Left lung (tissue), 14 donors: ENCODE measurements at places on chromosomes 3 and 15. TPM values are rescaled to one million over a fixed set of nuclear protein-coding genes. Genes with fewer than 3 reads are reported as not detected.

DNA sequence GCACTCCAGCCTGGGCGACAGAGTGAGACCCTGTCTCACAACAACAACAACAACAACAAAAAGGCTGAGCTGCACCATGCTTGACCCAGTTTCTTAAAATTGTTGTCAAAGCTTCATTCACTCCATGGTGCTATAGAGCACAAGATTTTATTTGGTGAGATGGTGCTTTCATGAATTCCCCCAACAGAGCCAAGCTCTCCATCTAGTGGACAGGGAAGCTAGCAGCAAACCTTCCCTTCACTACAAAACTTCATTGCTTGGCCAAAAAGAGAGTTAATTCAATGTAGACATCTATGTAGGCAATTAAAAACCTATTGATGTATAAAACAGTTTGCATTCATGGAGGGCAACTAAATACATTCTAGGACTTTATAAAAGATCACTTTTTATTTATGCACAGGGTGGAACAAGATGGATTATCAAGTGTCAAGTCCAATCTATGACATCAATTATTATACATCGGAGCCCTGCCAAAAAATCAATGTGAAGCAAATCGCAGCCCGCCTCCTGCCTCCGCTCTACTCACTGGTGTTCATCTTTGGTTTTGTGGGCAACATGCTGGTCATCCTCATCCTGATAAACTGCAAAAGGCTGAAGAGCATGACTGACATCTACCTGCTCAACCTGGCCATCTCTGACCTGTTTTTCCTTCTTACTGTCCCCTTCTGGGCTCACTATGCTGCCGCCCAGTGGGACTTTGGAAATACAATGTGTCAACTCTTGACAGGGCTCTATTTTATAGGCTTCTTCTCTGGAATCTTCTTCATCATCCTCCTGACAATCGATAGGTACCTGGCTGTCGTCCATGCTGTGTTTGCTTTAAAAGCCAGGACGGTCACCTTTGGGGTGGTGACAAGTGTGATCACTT, 2.0 kb downstream of the CCR5 start:
- no peak for DNase-seq
- no peaks in the 10 kb centered on the region for H3K27me3 ChIP-seq
- H3K4me1 ChIP-seq = no peaks in the 10 kb centered on the region

GRCh38 chr3:196063971-196064370, 17.9 kb downstream of the TFRC start:
- H3K4me3 ChIP-seq = no peak overlapping the region
- no peaks in the 10 kb centered on the region for H3K27me3 ChIP-seq
- H3K36me3 ChIP-seq = peaks cover 100% of the 10 kb centered on the region
- H3K27ac ChIP-seq = no peak overlapping the region

- H3K4me1 ChIP-seq = no peaks in the 10 kb centered on the region
- H3K4me3 ChIP-seq = no peak overlapping the region
- H3K27ac ChIP-seq = no peak overlapping the region
- H3K36me3 ChIP-seq = no peaks in the 10 kb centered on the region
These were observed 92.5 kb downstream of the MITF start for GRCh38 chr3:69831737-69832136.

GRCh38 chr3:125139386-125139785, 73.2 kb downstream of the SLC12A8 start:
- peaks cover 26% of the 10 kb centered on the region for H3K4me1 ChIP-seq
- no peaks in the 10 kb centered on the region for H3K36me3 ChIP-seq
- H3K27me3 ChIP-seq = no peaks in the 10 kb centered on the region
- DNase-seq = no peak

DNA sequence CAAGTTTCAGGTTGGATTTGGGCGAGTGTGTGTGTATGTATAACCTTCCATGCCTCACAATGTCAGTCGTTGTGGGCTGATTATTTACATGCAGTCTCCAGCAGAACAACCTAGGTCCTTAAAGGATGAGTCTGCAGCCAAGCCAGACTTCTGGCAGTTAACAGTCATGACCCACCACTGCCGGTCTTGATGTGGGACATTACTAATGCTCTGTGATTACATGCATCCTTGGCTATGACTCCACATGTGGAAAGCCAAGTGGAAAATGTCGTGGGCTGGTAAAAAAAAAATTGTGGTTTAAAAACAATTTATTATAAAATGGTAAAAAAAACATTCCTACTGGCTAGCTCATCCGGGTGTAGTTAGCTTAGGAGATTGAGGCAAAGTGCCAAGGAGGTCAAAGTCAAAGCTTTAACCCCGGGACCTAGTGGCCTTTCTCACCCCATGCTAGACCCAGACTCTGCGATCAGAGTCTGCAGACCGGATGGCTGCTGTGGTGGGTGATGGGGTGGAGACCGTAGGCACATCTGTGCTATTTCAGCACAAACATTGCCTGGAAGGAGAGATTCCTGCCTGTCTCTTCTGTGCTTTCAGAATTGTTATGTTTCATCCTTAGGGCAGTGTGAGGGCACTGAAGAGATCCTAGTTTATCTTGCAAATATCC, 6.8 kb downstream of the RARRES1 start:
- H3K36me3 ChIP-seq = no peaks in the 10 kb centered on the region
- no peak for DNase-seq
- H3K27me3 ChIP-seq = no peaks in the 10 kb centered on the region
- no peak overlapping the region for H3K4me3 ChIP-seq
- peak overlapping the region; percentile 49 for H3K27ac ChIP-seq
- peaks cover 31% of the 10 kb centered on the region for H3K4me1 ChIP-seq

DNA sequence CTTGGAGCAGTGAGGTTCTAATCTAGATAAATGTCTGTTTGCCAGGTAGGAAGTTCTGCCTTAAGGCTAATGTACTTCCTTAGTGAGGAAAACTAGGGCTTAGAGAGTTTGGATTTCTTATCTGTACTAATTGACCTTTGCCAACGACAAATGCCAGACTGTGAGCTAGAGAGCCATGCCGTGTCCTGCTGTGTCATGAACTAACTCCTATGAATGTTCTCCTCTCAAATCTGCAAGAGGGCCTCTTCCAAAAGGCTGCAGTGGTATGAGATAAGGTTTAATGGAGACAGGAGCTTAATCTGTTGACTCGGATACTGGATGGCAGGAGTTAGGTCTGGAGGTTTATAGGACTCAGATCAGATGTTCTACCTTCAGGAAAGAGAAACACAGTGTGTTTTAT, 524.9 kb downstream of the NTRK3 start:
- no peaks in the 10 kb centered on the region for H3K36me3 ChIP-seq
- no peak overlapping the region for H3K27ac ChIP-seq
- no peaks in the 10 kb centered on the region for H3K4me1 ChIP-seq
- no peak overlapping the region for H3K4me3 ChIP-seq
- DNase-seq = no peak

- no peak overlapping the region for H3K27ac ChIP-seq
- H3K27me3 ChIP-seq = no peaks in the 10 kb centered on the region
- H3K36me3 ChIP-seq = no peaks in the 10 kb centered on the region
- H3K4me3 ChIP-seq = no peak overlapping the region
- H3K4me1 ChIP-seq = peaks cover 4% of the 10 kb centered on the region
- no peak for DNase-seq
These were observed 9.1 kb upstream of the PDCD6IP start for GRCh38 chr3:33789183-33789954.

GRCh38 chr3:155416500-155417118, 123.1 kb upstream of the STRIT1 start:
- no peaks in the 10 kb centered on the region for H3K27me3 ChIP-seq
- no peaks in the 10 kb centered on the region for H3K36me3 ChIP-seq

DNA sequence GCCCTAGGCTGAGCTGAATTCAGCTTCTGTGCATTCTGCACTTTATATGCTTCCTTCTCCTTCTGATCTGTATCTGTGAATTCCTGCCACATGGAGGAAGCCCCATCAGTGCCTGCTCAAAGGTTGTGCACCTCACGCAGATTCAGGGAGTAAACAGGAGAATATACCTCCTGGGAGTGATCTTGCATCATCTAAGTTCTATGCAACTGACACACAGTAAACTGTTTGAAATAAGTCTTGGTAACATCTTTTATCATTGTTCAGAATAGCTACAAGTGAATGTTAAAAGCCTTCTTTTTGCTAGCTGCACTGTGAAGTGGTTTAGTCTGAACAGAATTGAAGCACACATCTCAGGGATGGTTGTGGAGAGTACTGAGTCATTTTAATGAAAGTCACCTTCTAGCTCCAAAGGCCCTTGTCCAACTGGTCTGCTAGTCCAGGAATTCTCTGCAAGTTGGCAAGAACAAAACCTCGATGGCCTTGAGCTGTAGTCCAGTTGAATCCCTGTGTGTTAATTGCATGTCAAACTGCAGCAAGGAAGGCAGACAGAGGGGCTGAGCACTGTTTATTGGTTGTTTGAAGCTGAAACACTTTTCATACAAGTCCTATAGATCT, 215.0 kb downstream of the WNT5A start:
- no peaks in the 10 kb centered on the region for H3K36me3 ChIP-seq
- DNase-seq = no peak
- H3K4me3 ChIP-seq = no peak overlapping the region
- no peaks in the 10 kb centered on the region for H3K4me1 ChIP-seq
- H3K27me3 ChIP-seq = no peaks in the 10 kb centered on the region

DNA sequence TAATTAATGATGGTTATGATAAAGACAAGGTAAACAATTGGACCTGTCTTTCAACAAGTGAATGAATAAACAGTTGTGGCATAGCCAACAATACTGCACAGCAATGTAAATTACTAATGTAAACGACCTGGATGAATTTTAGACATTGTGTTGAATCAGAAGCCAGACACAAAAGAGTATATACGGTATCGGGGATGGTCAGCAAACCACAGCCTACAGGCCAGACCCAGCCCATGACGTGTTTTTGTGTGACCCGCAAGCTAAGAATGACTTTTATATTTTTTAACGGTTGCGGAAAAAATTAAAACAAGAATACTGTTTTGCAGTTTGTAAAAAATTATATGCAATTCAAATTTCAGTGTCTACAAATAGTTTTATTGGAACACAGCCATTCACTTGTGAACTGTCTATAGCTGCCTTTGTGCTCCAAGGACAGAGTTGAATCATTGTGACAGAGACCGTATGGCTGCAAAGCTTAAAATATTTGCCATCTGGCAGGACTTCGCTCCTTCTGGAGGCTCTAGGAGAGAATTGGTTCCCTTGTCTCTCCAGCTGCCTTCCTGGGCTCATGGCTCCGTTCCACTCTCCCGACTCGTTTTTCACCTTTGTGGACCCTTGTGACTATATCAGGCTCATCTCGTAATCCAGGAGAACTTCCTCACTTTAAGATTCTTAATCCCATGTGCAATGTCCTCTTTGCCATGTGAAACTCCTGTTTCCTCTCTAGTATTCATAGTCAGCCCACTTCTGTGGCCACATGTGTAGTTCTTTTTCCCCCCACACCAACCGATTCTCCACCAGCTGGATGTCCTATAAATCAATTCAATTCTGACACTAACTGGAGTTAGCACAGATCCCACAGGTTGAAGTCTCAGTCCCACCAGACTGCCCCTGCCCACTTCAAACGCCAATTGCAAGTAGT, 72.7 kb downstream of the CMTM8 start:
- no peaks in the 10 kb centered on the region for H3K36me3 ChIP-seq
- no peaks in the 10 kb centered on the region for H3K27me3 ChIP-seq
- H3K4me1 ChIP-seq = peaks cover 5% of the 10 kb centered on the region
- no peak for DNase-seq

The SEMA3F gene
- 45.4 TPM for polyA plus RNA-seq

The LDHAL6B gene
- 0.09 TPM for polyA plus RNA-seq
